H54 (cell line): ENCODE measurements at places on chromosomes 2 and 18.

DNA sequence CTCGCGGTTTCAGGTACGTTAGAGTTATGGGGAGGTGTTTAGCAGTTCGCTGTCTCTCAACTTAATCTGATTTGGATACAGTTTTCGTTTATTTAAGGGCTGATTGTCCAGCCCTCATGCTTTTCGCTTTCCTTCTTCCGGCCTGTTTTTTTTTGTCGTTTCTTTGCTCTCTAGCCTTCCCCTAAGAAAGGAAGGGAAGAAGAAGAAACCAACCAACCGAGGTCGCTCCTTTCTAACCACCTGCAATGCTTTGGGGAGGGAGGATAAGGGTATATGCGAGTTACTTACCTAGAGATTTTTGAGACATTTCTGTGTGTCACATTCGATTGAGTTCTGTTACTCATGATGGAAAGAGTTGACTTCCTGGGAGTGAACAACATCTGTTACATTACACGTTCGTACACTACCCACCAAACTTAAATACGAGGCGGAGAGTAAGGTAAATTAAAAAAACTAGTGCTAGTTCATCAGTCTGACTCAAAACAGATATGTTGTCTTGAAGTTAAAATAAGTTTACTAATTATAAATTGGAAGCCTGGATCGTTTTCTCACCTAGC is 918 bp downstream of the EIF5B start:
- no peak for DNase-seq

DNA sequence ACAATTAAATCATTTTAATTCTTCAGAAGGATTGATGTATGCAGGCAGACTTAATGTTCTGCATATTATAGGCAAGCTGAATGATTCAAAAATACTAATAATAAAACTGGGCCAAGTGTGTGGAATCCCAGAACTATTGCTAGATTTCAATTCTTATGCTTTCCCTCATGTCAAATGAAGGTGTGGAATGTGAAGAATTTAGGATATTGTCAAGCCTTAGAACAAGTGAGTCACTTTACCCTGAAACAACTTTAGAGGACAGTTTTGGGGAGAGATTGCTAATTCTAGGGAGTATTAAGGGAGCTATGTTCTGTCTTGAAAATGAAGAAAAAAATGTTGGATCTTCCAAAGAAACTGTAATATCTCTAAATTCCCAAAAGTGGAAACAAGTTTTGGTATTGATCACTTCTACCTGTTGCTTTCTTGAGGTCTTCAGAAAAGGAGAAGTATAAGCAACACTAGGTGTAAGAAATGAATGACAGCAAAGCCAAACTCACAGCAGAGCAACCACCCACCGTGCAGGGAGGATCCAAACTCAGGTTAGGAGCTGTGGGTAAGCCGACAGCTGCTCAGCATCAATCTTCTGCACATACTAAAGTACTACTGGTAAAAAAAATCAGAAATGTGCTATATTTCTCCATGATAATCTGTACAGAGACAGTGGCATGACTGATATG is 818.1 kb downstream of the SLC4A3 start:
- no peak for DNase-seq

- no peak for DNase-seq
Observed at GRCh38 chr2:73856214-73856613, 27.5 kb downstream of the STAMBP start.

DNA sequence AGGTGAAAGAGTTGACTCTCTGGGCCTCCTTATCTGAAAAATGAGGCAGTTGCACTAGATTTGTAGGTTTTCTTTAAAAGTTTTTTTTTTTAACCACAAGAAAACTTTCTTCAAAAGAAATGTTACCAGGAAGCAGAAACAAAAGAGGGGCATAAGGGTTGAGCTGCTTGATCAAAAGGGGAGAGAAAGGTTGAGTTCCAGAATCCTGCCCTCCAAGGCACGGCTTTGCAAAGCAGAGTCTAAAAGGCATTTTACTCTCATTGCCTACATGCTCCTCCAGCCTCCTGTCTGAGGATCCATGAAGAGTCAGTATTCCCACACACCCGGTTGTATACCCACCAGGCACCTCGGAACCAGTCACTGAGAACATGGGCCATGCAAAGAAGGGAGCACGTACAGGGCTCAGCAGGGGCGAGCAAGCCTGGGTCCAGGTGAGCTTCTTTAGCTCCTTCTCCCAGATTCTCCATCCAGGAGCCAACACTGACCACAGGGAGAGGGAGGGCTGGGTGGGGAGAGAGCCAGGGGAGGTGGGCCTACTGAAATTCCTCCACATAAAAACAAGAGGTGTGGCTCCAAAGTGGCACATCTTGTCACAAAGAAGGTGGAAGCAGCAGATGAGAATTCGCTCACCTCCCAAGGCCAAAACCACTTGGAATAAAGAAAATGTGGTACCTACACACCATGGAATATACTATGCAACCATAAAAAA is 116.0 kb upstream of the EPC2 start:
- no peak for DNase-seq

DNA sequence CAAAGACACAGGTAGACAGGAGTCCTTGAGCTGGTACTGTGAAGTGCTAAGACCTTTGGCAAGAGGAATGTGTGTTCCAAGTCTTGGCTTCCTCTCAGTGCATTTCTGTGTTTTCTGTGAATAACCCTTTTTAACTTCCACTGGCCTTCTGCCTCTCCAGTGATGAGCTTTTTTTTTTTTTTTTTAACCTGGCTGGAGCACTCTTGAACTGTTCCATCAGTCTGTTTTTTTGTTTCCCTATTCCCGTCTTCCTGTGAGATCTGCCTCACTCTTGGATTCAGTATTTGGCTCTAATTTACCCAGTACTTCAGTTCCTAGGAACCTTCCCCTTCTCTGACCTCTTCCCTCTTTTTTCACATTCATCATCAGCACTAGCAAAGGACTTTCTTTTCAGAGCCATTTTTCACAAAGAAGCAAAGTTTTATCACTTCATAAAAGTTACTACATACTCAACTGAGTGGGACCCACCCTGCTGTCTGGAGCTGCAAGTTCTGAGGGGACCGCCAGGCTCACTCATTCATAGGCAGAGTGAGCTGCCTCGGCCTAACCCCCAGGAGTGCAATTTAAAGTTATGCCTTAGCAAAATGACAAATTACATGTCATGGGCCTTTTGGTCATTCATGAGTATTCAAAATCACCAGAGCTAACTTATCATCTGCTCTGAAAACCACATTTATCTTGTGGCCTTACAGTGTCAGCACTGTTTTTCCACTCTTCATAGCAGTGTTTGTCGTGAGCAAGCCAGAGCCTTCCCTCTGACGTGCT is 126.9 kb upstream of the DAPL1 start:
- DNase-seq: no peak

- no peak for DNase-seq
Observed at GRCh38 chr2:43117521-43118143, 108.8 kb downstream of the ZFP36L2 start.

GRCh38 chr2:237055386-237056100 is 30.1 kb upstream of the COPS8 start:
- DNase-seq: no peak

DNA sequence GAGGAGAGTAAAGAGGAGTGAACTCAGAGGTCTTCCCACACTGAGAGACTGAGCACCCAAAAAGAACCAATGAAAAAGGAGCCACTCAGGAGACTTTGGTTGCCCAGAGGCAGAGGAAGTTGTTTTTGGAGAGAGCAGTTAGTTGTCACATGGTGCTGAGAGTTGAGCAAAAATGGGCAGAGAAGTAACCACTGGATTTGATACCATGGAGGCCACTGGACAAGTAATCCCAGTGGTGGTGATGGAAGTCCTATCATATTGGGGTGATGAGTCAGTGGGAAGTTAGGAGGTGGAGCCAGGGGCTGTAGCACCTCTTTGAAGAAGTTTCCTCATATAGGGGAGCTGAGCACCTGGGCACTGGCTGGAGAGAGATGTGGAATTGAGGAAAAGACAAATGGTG is 235.8 kb downstream of the TPGS2 start:
- no peak for DNase-seq

DNA sequence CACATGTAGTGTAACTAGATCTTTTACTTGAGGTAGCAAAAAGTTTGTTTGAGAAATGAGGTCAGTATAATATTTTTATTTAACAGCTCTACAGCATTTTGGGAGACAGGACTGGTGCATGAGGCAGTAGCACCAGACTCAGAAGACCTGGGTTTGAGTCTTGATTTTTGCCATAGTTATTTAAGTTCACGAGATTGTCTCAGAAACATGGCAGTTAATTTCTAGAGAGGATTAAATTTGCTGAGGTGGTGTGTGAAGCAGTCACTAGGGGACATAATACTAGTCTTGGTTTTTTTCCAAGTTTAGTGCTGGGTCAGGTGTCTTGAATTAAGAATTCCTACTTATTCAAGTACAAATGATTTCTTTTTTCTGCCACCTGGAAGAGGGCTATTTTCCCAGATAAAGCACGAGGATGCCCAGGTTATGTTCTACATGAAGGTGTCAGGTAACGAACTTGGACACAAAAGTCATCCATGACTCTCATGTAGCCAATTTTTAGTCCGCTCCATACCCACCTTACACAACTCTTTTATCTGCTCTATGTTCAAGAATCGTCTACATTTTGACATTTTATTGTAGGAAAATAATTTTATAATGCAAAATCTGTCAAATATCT is 1.4 kb downstream of the MARCHF7 start:
- no peak for DNase-seq

DNA sequence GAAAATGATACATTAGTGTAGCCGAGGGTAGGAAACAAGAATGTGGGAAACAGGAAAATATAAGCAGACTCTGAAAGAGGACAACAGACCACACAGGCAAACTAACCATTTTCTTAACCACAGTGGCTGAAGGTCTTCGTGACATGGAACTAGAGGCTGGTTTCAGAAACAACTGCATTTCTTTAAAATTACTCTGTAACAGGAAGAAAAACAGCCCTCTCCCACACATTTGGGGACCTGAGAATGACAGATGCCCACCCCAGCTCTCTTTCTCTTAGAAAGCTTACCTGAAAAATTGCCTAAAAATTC is 13.8 kb upstream of the SLC25A52 start:
- DNase-seq: no peak

DNA sequence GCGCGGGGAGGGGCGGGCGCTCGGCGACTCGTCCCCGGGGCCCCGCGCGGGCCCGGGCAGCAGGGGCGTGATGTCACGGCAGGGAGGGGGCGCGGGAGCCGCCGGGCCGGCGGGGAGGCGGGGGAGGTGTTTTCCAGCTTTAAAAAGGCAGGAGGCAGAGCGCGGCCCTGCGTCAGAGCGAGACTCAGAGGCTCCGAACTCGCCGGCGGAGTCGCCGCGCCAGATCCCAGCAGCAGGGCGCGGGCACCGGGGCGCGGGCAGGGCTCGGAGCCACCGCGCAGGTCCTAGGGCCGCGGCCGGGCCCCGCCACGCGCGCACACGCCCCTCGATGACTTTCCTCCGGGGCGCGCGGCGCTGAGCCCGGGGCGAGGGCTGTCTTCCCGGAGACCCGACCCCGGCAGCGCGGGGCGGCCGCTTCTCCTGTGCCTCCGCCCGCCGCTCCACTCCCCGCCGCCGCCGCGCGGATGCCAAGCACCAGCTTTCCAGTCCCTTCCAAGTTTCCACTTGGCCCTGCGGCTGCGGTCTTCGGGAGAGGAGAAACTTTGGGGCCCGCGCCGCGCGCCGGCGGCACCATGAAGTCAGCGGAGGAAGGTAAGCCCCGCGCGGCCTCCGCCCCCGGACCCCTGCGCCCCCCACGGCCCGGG is at the start of gene NFATC1:
Gene NFATC1 (plus strand): TSS at position 170 of the 644 bp plus-strand sequence. CDS start 295 bp downstream, at position 465.
- peak; percentile 45 for DNase-seq

DNA sequence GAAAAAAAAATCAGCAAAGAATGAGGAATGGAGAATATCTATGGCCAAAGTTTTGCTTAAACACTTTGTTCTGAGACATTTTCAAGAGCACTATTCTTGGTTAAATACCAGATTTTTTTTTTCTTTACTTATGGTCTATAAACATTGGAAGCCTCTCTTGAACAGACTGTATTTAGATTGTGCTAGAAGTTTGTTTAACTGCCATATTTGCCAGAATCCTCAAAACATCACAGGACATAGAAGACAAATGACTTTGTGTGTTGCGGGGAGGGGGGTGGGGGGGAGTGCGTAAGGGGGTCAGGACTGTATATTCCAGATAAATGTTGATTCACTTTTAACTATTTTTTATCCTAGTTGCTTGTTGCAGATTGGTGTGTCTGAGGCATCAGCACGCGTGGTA is 262.0 kb downstream of the MEIS1 start:
- no peak for DNase-seq

- DNase-seq: no peak
Observed at GRCh38 chr18:21262979-21263378, 20.9 kb downstream of the GREB1L start.

GRCh38 chr2:226077841-226078240 is 678.3 kb downstream of the NYAP2 start:
- no peak for DNase-seq

- no peak for DNase-seq
Observed at GRCh38 chr2:73837847-73838585, 9.3 kb downstream of the STAMBP start.

DNA sequence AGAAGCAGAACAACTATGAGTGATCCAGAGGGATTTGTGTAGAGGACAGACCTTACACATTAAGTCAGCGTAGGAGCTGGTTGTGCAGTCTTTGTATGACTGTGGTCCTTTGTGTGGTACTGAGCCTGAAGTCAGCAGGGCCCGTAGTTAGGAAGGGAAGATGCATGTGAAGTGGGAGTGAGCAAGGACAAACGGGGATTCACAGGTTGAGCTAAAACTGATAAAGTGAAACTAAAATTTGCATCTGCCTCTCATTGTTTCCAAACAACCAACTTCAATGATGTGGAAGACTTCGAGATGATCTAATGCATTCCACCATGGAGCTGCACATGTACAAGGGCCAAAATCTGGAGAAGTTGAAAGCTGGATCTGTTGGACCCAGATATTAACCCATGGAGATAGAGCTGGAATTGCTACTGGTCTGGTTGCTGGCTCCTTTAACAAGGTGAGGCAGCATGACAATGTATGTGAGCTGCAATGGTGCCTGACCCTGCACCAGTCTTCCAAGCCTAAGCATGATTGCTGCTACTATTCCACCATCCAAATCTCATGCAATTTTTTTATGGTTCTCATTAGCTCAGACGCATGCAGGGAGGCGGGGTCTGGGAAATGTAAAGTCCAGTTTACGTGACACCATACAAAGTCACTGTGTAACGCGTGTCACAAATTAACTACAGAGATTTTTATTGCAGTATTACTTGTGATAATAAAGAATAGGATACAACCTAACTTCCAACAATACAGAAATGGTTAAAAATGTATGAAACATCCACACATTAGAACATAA is 12.1 kb upstream of the CYBRD1 start:
- DNase-seq: no peak

DNA sequence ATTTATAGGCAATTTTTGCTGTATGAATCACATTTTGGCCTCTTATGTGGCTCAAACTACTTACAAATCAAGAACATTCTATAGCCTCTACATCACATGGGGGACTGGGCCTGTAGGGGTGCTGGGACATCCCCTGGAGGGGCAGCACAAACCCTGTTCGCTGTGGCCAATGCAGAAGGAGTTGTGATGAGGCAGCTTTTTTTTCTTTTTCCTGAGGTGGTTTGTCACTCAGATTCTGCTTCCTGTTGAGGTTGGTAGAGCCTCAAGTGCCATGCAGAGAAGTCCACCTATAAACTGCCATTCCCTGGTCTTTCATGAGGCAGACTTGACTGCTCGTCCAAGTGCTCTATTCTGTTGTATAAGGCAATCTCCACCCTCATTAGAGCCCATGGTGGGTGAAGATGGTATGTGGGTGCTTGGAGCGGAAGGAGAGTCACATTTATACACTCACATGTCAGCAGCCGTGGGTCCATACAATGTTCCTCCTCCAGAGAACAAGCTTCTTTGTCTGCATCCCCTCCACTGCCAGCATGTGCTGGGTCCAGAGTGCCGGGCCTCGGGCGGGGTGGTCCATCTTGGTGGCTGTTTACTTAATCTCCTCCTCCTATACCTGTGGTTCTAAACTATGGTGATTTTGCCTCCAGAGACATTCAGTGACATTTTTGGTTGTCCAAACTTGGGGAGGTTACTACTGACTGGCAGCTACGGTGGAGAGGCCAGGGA is 120.3 kb downstream of the ACOXL start:
- no peak for DNase-seq
